ENCODE measurements at places on chromosomes 11 and 22.

- no peak for DNase-seq
Measured at GRCh38 chr11:102927624-102927990, 27.9 kb downstream of the MMP13 start.

- DNase-seq = no peak
Measured at GRCh38 chr22:47059701-47060161, 297.3 kb downstream of the TBC1D22A start.

DNA sequence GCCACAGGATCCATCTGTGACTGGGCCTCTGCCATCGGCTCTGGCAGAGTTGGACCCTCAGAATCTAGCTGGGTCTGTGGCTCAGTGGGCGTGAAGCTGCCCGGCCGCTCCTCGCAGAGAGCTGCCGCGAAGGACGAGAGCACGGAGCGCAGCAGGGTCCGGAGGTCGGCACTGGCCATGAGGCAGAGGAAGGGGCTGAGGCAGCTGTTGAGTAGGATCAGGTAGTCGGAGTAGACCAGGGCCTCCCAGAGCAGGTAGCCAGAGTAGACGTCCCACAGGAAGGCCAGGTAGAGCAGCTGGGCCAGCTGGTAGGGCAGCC lies 912 bp downstream of the GPR152 start:
- DNase-seq = no peak

DNA sequence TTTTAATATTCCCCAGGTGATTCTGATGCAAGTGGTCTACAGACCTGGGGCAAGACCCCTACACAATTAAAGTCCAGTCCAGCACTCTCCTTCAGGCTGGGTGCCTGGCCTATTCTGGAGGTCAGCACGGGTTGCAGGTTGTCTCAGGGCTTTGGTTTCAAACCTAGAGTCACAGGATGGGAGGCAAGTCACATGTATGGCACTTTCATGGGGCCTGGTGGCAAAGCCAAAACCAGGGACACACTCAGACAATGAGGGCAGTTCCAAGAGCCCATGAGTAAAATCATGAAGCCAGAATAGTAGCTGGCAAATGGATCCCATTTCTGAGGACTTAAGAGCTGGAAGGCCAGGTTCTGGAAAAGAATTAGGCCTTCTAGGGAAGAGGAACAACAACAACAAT lies 96.6 kb downstream of the KCNC1 start:
- no peak for DNase-seq

- DNase-seq = no peak
Measured at GRCh38 chr22:35399114-35399677, 744 bp upstream of the MCM5 start.

DNA sequence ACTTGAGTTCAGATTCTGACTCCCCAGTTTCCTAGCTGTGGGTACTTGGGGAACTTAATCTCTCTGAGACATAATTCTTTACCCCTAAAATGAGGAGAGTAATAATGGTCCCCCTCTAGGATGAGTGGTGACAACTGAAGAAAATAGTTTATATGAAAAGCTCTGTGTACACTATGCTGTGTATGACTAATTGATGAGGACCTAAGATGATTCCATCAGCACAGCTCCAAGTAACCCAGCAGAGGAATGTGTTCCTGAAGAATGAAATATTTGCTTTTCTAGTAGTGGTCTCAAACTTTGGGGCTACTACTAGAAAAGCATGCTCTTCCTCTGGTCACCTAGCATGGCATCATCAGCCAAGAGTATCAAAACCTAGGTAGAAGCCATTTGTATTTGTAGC lies 217.3 kb upstream of the NARS2 start:
- no peak for DNase-seq

DNA sequence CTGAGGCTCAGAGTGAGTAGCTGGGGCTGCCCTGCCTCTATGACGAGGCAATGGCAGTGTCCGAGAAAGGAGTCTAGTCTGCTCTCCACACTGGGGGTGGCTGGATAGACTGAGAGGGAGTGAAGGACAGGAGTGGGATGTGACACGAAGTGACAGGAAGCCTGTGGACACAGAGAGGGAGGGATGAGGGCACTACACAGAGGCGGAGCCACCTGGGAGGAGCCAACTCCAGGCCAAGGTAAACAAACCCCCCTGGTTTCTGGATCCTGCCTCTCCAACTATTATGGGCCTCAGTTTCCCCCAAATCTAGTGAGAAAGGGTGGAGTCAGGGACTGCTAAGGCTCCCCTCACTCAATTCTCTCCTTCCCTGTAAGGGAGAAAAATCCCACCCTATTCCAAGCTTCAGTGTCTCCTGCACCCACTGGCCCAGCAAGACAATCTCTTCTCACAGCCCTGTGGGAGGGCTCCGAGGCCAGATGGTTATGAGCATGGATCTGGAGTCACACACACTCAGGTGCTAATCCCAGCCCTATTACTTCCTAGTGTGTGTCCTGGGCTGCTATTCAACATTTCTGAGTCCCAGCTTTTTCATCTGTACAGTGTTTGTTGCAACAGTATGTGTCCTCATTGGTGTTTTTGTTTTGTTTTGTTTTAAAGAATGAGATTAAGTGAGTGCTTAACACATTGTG lies 24.9 kb downstream of the ASPHD2 start:
- no peak for DNase-seq

DNA sequence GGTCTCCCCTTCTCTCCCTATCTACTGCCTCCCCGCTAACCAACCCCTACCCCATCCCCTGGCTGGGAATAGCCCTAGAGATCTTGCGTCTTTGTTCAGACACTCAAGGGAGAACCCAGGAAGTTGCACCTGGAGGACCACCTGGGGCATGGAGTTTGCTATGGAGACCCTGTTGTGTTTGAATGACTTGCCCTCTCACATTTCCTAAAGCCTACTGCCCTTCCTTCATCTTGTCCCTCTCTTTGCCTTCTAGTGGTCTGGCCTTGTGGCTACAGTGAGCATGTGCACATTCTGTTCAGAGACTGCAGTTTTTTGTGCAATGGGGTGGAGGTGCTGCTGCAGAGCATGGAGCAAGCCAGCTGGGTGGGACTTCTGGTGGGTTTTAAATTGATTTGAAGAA lies 42.5 kb downstream of the ZNRF3 start:
- no peak for DNase-seq

GRCh38 chr11:27557226-27557625 lies 50.7 kb upstream of the LIN7C start:
- no peak for DNase-seq

- DNase-seq = no peak
Measured at GRCh38 chr22:30921108-30921507, 47.5 kb downstream of the MORC2 start.

- no peak for DNase-seq
Measured at GRCh38 chr11:44174842-44175241, 79.4 kb downstream of the EXT2 start.

DNA sequence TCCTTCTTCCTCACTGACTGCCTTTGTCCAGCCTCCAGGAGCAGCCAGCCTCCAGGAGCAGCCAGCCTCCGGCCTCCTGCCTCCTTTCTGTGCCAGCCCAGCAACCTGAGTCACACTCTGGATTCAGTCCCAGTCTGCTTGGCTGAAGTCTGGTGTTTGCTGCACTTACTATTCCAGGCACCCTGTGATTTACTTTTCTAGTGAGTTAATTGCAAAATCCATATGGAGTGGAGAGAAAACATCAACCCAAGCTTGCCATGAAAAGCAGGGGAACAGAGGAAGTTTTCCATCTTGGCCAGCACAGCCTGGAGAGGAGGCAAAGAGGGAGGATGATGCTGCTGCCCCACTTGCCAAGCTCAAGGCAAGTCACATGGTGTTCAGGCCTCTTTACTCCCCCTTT lies 400.5 kb downstream of the TENM4 start:
- no peak for DNase-seq

DNA sequence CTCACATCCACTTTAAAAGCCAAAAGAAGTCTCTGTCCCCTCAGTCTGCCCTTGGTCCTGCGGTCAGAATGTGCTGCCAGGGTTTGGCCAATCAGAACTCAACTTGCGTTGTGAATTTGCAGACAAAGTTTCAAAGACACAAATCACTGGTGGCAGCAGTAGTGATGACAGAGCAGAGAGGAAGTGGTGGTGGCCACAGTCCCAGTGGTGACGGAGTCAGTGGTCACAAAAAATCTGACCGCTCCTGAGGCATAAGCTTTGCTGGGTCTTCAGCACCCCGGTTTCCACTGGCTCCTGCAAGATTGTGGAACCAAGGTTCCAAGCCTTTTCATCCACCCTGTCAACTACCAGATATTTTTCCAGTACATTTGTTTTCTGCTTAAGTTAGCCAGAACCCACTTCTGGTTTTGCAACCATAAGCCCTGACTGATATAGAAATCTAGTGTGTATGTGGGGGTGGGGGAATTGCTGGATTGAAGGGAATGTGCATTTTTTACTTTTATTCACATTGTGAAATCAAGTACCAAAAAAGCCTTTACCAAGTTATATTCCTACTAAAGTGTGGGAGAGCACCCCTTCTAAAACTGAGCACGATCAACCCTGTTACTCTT lies 112.3 kb downstream of the TMPRSS5 start:
- DNase-seq = no peak

DNA sequence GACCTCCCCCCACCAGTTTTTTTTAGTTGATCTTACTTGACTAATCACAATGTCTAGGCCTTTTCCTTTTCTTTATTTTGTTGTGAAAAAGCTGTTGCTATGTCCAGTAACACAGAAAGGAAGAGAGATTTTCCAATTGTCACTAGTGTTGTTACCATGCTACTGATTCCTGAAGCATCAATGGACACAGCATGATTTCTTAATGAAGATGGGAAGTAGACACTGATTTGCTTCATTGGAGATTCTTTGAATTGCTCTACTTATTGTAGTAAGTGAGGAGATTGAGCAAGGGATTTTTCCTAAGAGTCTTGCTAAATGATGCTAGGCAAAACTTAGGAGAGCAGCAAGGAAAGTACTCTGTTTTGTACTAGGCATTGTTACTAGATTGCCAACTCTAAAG lies 4.6 kb downstream of the AASDHPPT start:
- DNase-seq = no peak

DNA sequence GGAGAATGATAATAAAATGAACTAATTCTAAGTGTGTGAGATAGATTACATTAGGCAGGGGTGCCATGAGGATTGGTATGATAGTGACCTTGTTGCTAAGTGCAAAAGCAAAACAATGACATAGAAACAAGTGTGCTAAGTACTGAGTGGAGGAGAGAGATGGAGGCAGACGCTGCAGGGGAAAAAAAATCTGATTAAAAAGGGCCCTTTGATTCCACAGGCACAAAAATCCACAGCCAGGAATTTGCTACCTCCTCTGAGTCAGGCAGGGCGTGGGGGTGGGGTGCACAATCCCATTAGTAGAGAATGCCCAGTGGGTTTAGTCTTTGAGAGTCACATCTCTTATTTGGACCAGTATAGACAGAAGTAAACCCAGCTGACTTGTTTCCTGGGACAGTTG lies at the start of gene CNTF:
CNTF (plus strand) TSS at position 322 of the 400 bp plus-strand sequence. CDS start 88 bp downstream, outside the sequence.
- DNase-seq = no peak

DNA sequence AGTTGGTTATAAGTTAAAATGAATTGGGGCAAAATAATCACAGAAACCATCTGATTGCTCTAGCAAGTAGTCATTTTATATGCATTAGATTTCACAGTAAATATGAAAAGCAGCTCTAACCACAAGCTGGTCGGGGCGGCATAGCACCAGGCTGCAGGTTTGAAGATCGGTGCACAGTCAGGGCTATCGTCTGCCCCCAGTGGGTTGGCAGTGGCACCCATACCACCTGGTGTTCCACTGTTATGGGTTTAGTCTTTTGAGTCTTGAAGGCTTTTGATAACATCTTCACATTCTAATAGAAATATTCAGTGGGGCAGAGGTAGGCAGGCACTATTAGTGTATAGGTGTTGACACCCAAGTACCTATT lies 62.1 kb downstream of the GRK3 start:
- DNase-seq = no peak

DNA sequence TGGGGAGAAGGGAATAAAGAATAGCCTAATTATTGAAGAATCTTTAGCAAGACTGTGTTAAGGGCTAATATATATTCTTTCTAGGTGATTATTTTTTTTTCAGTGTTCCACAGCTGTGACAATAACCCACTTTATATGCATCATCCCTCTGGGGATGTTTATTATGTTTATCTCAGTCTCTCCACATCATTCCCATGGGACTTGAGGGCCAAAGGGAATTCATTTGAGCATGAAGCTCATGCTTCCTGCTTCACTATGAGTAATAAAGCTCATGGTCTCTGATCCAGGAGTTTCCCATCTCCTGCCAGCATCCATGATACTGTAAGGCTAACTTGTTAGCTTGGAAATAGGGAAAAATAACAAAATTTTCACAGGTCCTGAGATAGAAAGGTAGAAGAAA lies 1888.4 kb downstream of the LRRC4C start:
- no peak for DNase-seq

- no peak for DNase-seq
Measured at GRCh38 chr11:125935618-125936199, 10.1 kb upstream of the VSIG10L2 start.

GRCh38 chr11:25941353-25941752 lies 390.6 kb upstream of the ANO3 start:
- DNase-seq = no peak

DNA sequence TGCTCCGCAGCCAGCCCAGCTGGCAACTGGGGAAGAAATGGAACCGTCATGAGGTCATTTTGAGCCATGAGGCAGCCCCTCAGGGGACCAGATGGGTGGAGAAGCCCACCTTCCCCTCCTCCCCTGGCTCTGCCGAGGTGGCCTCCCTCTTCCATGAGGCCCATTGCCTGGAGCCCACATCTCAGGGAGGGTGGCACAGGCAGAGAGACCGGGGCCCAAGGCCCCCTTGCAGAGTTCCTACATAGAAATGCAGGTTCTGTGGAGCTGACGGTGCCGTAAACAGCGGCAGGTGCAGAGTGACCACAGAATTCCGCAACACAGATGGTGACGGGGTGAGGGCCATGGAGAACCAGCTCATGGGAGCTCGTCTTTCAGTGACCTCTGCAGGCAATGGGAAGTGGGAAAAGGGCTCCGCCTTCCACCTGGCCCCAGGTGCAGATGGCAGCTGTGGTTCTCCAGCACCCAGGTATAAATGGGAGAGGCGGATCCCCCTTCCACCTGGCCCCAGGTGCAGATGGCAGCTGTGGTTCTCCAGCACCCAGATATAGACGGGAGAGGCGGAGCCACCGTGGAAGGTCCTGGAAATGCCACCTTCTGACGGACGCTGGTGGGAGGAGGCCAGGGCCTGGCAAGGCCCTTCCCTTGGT lies 765.4 kb downstream of the BRD1 start:
- DNase-seq = no peak

DNA sequence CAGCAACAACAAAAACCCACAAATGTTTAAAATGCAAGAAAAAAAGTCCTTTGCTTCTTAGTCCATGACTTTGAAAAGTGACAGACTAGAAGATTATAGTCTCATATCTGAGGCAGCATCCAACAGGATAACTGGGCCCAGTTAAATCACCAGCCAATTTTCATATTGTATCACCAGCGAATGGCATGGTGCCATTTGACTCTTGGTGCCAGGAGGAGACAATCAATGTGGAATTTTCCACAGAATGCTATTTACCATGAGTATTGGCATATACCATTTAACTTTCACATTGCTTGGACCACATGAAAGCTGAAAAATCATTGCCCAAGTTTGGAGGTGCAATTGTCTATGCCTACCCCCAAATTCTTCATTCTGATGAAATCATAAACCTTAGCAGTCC lies 255.5 kb downstream of the TENM4 start:
- no peak for DNase-seq
